NCI-H1694 (cell line): ENCODE measurements at places on chromosomes 16 and 17.

- DNase-seq, result no peak
These were observed at the start of gene EVI2B for GRCh38 chr17:31313982-31314781. Gene EVI2B (minus strand): TSS chr17:31314054. CDS start chr17:31305609, 8,445 bp downstream.

DNA sequence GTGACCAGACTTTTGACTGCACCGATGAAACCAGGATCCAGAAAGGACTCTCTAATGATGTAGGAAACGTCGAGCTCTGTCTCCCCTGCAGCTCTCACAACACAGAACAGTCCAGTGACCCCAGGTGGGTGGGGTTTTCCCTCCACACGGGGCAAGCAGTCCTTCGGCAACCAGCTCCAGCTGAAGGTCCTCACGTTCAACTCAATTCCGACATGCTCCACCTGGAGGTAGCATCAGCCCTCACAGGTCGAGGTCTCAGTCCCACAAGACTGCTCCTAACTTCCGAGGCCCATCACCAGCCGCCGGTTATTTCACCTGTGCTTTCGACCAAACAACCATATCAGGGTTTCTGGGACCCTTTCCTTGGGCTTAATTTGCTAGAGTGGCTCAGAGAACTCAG, 28.2 kb downstream of the ITGAE start:
- DNase-seq, result no peak

DNA sequence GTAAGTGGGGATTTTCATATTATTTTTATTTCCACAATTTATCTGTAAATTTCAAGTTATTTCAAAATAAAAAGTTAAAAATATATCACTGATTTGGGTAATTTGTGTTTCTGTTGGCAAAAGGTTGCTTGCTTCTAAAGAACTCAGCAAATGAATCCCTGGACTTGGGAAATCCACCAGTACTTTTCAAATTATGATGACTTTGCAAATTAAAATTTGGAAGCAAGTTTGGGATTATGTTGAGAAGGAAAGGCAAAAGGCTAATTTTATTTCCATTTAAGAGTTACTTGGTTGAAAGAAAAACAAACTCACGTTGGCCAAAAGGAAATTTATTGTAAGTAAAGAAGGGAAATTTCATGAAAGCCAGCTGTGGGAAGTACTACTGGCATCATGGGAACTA, 220.3 kb downstream of the MAP2K6 start:
- no peak for DNase-seq

DNA sequence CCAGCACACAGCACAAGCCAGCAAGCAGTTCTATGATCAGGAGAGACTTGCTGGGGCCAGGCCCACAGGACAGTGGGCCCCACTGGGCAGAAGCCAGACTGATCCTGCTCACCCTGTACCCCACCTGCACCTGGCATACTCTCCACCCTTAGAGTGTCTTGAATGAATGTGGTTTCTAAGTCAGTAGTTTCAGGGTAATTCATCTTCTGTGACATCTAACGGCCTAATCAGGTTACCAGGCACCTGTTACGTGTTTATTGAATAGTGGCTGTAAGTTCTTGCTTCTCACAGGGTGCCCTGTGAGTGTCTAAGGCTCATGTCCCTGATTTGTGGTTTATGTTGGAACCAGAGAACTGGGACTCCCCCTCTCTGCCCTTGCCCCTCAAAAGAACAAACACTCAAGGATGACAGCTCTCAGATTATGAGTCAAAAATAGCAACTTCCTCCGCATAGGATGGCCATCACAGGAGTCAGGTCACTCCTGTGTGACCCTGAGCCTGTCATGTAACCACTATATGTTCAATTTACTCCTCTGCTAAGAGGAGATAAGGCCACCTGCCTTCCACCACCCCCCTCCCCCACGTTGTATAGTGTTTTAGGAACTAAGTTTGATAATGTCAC, 7.0 kb upstream of the OR2C1 start:
- no peak for DNase-seq

GRCh38 chr17:3004925-3005324, 58.5 kb downstream of the OR1D5 start:
- no peak for DNase-seq

GRCh38 chr17:48556576-48557401, 11.9 kb upstream of the HOXB2 start:
- no peak for DNase-seq

- no peak for DNase-seq
These were observed 17.5 kb downstream of the MAP3K14 start for GRCh38 chr17:45299361-45299760.

- DNase-seq, result no peak
These were observed 17.0 kb upstream of the NAGS start for GRCh38 chr17:43987131-43988021.

DNA sequence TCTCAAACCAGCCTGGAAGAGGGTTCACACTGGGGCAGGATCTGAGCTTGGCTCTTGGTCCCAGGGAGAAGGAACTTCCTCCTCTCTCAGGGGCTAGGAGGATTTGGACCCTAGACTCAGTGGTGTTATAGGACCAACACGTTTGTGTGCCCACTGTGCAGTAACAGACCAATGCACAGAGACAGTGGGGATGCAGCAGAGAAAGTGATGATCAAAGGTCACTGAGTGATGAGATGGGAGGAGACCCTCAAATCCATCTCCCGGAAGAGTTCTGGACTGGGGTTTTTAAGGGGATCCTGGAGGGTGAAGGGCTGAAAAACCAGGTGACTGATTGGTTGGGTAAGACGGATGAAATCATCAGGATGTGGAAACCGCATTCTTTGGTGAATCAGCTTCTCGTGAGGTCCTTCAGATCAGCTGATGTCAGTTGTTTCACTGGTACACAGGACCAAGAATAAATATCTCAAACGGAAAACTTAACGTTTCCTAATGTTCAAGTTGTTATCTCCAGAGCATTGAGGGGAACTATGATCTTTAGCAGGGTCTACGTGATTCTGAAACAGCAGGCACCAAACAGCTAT, 3.3 kb upstream of the VAC14 start:
- DNase-seq, result no peak

- DNase-seq, result no peak
These were observed 17.7 kb upstream of the CORO6 start for GRCh38 chr17:29640413-29640812.

DNA sequence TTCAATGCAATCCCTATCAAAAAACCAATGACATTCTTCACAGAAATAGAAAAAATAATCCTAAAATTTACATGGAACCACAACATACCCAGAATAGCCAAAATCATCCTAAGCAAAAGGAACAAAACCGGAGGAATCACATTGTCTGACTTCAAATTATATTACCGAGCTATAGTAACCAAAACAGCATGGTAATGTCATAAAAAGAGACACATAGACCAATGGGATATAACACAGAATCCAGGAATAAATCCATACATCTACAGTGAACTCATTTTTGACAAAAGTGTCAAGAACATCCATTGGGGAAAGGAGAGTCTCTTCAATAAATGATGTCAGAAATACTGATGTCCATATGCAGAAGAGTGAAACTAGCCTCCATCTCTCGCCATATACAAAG, 105.8 kb upstream of the CORO6 start:
- DNase-seq, result no peak

DNA sequence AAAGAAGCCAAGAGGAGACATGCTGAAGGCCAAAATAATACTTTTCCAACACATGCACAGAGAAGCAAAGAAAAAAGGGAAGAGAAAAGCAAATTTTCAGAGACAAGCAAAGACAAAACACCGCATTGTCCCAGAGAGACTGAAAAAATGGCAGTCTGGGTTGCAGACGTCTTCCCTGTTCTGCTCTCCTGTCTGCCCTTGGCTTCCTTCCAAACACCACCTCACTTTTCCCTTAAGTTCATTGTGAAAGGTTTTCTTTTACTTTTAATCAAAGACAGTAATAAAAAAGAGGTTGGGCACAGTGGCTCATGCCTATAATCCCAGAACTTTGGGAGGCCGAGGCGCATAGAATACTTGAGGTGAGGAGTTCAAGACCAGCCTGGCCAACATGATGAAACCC, 21.2 kb upstream of the VAT1L start:
- DNase-seq, result no peak

DNA sequence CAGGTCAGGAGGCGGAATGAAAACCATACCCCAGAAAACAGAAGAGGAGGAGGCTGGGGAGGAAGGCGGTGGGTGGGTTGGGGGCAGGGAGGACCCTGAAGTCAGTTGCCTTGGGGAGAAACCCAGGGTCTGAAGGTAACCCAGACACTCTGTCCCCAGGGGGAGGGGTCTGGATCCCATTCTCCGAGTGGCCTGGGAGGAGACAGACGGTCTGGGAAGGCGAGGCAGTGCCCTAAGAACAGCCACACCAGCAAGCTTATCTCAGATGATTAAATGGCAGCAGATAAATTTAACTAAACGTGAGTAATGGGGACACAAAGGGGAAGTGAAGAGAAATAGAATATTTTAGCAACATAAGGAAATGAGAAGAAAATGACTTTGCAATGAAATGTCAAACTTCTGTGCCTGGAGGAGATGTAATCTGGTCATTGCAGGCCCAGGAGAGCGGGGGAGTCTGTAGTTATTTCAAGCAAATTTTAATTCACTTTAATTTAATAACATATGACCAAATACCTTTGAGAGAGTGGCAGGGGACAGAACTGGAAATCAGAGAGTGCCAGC, 21.4 kb upstream of the ZFP90 start:
- DNase-seq, result no peak

DNA sequence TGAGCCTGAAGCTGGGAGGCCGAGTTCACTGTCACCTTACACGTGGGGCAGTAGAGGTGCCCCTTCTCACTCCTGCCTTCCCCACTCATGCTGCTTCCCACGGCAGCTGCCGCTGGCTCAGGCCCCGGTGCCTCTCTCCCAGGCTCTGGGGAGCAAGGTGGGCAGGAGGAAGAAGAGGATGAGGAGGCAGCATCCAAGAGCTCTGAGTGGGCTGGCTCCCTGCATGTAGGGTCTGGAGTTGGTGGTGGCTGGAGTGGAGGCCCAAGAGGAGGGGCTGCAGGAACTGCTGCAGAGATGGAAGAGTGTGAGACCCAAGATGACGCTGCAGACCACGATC, 8.9 kb downstream of the NKIRAS2 start:
- DNase-seq, result no peak

DNA sequence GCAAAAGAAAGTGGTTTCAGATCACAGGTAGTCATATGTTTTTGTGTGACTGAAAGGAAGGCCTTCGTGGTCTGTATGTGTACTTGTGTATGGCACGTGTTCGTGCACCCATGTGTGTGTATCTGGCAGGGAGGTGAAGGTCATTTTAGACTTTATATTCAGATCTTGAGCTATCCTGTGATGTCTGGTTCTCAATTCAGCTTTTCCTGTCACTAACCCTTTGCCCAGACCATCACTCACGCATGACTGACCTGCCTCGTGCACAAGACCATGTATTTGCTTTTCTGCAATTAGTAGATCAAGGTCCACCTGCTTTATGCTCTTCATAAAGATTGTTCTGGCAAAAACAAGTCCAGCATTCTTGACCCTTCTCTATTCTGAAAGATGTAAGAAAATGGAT, 139.7 kb upstream of the MAF start:
- no peak for DNase-seq

GRCh38 chr16:69511651-69512050, 54.1 kb upstream of the NFAT5 start:
- no peak for DNase-seq

- DNase-seq, result no peak
These were observed 8.8 kb upstream of the BIRC5 start for GRCh38 chr17:78205124-78205775.

DNA sequence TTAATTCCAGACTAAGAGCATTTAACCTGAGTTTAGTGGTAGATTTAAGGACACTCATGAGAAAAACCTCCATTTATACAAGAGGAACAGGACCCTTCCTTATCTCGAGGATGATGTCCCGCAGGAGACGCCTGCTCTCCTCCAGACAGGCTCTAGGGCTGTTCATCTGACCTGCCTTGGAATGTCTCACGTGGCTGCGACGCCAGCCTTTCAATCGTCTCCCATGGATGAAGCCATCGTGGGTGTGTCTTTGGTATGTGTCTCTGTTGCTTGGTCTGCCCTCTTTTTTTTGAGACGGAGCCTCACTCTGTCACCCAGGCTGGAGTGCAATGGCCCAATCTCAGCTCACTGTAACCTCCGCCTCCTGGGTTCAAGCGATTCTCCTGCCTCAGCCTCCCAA, 16.5 kb downstream of the CHMP6 start:
- no peak for DNase-seq

- no peak for DNase-seq
These were observed 119.0 kb upstream of the EEF2KMT start for GRCh38 chr16:5216441-5217080.

- no peak for DNase-seq
These were observed 110.4 kb downstream of the MRTFB start for GRCh38 chr16:14181371-14182050.

- no peak for DNase-seq
These were observed 2.1 kb upstream of the USP32 start for GRCh38 chr17:60393840-60394723.

DNA sequence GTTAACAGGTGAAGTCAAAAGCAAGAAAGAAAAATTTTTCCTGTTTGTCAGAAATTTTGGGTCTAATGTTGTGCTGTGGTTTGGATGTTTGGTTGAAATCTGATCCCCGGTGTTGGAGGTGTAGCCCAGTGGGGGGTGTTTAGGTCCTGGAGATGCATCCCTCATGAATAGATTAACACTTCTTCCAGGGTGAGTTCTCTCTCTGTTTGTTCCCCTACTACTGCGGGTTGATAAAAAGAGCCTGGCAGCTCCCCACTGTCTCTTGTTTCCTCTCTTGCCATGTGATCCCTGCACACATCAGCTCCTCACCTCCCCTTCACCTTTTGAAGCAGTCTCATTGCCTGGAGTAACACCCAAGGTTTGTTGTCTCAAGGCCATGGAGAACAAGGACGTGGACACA, 14.6 kb upstream of the CDH8 start:
- no peak for DNase-seq

- no peak for DNase-seq
These were observed 11.4 kb downstream of the GGA3 start for GRCh38 chr17:75250009-75250471.

GRCh38 chr16:80375513-80375912, 165.3 kb upstream of the DYNLRB2 start:
- no peak for DNase-seq
